ENCODE measurements at places on chromosomes 5 and 9.
A peak's percentile ranks its signal among the peaks of the same experiment; 100 is the strongest.

DNA sequence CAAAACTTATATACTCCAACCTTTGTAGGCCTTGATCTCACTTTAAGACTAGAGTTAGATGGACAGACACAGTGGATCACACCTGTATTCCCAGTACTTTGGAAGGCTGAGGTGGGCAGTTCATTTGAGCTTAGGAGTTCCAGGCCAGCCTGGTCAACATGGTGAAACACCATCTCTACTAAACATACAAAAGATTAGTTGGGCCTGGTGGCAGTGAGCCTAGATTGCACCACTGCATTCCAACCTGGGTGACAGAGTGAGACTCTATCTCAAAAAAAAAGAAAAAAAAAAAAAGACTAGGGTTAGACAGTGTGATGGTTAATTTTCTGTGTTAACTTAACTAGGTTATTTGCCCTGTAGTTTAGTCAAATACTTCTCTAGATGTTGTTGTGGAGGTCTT is 74.1 kb downstream of the CFAP95 start:
- no peak for DNase-seq

DNA sequence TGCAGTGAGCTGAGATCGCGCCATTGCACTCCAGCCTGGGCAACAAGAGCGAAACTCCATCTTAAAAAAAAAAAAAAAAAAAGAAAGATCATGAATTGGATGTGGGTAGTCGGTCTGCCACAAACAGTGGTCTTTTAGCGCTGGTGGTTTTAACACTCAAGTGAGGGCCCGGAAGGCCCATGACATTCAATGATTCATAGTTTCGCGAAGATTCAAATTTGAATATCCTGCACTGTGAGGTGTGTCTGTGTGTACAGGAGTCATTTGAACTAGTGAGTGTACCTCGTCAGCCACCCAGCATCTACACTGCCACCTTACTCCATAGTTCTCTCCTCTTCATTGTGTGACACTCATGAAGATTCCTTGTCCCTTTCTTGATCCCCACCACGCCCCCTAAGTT is 41.3 kb downstream of the CFAP77 start:
- DNase-seq, result no peak

GRCh38 chr9:26811106-26811505 is 81.5 kb downstream of the CAAP1 start:
- DNase-seq, result no peak

DNA sequence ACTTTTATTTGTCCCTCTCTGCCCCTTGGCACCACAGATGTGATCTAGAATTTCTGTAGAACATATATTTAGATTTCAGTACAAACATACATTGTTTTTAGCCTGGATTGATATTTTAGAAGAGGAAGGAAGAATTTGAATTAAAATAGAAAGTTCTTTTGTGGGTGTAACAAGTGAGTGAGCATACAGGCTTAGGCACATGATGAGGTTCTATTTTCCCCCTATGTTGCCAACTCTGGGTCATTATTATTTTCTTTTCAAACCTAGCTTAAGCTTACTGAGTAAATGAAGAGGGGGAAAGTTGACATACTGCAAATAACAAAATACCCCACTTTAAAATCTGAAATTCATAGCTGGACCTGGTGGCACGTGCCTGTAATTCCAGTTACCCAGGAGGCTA is 102.9 kb downstream of the GCNT1 start:
- DNase-seq, result no peak

- peak; percentile 78 for DNase-seq
Observed at GRCh38 chr9:134317790-134318414, 8.4 kb upstream of the RXRA start.

- no peak for DNase-seq
Observed at GRCh38 chr9:114914139-114914538, 16.3 kb downstream of the TNFSF8 start.
